ENCODE measurements at places on chromosomes 5 and 9.
A peak's percentile ranks its signal among the peaks of the same experiment; 100 is the strongest.

DNA sequence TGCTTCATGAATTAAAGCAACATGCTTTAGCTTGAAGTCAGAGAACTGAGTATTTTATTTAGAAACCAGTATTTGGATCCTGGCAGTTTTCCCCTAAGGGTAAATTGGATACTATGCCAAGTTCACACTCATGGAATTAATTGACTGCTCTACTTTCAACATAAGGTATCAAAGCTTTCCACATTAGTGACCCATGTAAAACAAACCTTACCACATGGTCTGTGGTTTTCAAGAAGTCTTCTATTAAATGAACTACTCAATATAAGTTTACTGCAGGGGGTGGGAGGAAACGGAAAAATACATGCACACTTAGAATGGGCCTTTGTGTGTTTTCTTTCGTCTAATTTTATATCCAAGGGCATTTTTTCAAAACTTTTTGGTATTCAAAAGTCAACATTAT is 232.0 kb upstream of the FBXL7 start:
- no peak for DNase-seq

DNA sequence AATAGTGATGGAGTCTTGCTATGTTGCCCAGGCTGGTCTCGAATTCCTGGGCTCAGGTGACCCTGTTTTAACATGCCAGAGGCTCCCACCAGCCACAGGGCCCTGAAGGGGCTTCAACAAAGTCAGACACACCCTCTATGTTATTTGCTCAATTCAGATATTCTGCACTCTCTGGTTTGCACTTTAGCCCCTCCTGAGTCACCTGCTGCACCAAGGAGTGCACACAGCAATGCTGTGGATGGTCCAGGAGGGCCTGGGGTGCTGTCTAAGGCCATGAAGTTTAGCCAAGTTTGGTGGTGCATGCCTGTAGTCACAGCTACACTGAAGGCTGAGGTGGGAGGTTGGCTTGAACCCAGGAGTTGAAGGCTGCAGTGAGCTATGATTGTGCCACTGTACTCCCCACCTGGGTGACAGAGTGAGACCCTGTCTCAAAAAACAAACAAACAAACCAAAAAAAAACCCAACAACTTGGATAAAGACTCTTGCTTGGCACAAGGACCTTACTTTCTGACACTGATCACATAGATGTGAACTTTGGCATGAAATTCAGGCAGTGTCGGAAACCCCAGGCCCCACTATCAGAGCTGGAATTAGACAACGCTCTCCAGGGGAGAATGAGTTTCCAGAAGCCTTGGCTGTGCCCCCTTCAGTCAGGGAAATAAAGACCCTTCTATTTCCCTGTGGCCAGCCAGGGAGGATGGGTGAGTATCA is 39.7 kb upstream of the CDKN2AIPNL start:
- DNase-seq: no peak

DNA sequence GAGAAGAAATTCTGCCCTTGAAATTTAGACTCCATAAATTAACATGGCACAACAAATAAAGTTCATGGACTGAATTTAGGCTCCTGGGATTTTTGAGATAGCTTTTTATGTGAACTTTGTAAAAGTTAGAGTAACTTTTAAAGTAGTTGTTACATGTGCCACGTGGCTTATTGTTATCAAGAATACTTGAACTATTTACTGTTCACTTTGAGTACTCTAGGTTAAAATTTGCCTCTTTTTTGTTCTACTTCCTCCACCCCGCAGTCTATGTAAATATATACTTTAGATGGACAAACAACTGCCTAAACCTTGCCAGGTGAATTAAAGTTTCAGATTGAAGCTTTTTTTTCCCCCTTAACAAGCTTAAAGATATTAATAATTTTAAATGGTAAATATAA is 457.9 kb downstream of the RAB3C start:
- DNase-seq: no peak

- DNase-seq: no peak
Measured at GRCh38 chr5:171080186-171080938, 218.5 kb downstream of the RANBP17 start.

GRCh38 chr9:130765137-130766020 is 69.7 kb upstream of the ABL1 start:
- DNase-seq: no peak

DNA sequence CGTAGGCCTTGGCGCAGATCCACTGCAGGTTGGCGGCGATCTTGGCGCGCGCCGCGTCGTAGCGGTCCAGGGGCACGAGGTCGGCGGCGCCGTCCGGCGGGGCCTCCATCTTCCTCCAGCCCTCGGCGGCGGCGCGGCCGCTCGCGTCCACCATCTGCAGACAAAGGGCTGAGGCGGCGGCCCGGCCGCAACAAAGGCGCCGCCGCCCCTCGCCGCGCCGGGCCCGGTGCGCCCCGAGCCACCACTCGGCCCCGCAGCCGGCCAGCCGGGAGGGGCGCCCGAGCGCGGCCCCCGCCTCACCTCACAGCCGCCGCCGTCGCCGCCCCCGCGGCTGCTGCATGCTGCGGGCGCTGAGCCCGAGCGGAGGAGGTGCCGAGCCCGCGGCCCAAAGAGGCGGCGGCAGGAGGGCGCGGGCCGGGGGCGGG is 328 bp downstream of the CAMSAP1 start:
- no peak for DNase-seq

- DNase-seq: peak; percentile 69
Measured at GRCh38 chr5:32589942-32590869, 4.8 kb downstream of the SUB1 start.

GRCh38 chr9:32255026-32255425 is 129.4 kb upstream of the ACO1 start:
- DNase-seq: no peak

DNA sequence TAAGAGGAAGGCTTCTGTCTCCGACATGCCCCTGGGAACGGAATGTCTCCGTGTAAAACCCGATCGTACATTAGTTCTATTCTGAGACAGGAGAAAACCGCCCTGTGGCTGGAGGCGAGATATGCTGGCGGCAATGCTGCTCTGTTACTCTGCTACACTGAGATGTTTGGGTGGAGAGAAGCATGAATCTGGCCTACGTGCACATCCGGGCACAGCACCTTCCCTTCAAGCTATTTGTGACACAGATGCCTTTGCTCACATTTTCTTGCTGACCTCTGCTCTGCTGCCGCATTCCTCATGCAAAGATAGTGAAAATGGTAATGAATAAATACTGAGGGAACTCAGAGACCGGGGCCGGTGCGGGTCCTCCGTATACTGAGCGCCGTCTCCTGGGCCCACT is 2.2 kb upstream of the DPP7 start:
- DNase-seq: no peak

DNA sequence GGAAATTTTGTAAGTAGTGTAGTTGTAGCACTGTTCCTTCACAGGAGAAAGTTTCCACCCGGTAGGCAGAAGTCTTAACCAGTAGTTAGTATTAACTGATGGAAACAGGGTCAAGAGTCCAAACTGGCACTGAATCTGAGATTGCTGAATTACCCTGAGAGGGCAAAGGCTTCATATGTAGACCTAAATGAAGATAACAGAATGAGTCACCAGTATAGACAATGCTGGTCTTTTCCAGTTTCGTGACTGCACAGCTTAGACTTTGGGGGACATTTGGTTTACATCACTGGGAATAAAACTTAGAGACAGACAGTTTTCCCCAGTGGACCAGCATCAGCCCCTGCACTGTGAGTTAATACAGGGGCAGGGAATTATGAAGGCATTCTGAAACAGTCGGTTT is 60.5 kb downstream of the PCSK5 start:
- DNase-seq: no peak

DNA sequence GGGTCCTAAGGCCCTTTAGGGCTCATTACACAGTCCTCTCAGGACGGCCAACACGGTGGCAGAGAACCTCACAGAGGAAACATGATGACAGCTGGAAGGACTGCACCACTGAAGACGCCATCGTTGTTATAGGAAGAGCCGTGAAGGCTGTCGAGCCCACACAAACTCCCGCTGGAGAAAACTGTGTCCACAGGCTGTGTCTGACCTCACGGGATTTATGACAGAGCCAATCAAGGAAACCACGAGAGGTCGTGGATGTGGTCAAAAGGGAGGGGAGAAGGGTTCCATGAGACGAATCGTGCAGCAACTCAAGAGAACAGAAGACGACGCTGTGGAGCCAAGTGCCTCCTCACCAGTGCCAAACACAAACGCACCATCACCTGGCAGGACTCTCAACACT is 12.2 kb downstream of the QSOX2 start:
- DNase-seq: no peak

DNA sequence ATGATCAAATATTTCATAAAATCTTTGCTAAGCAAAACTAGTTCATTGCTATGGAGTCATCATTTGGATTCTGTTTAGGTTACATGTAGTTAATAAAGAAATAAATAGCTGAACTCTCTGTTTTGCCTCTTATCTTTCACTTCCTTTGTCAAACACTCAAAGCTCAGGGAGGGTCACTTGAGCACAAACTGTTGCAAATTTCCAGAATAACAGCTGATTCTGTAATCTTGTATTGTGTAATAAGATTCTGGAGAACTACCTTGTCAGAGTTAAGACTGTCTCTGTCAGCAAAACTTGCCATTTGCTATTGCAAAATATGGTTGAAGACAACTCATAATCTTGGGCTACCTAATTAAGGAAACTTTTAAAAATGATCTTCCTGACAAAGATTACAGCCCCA is 182.0 kb upstream of the MOCS2 start:
- no peak for DNase-seq

DNA sequence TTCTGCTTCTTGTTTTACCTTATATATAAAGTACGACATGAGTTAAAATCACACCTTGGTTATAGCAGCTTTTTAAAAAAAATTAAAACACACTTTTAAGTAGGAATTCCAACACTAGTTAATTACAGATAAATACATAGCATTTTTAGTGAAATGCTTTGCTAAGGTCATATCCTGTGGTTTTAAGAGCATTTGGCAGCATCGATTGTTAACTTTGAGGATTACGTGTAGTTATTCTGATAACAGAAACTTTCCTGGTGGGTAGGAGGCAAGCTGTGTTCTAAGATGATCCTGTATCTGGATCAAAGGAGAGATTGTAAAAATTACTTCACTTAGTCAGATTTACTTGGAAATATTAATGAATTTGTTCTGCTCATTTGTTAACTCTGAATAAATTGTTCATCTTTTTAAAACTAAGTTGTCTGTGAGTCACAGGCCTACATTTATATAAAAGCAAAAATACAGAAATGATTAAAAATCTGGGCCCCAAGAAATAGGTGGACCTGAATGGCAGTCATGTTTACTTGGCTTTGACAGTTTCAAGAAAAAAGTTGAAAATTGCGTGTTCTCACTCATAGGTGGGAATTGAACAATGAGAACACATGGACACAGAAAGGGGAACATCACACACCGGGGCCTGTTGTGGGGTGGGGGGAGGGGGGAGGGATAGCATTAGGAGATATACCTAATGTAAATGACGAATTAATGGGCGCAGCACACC is 58.3 kb downstream of the TRIO start:
- DNase-seq: no peak

DNA sequence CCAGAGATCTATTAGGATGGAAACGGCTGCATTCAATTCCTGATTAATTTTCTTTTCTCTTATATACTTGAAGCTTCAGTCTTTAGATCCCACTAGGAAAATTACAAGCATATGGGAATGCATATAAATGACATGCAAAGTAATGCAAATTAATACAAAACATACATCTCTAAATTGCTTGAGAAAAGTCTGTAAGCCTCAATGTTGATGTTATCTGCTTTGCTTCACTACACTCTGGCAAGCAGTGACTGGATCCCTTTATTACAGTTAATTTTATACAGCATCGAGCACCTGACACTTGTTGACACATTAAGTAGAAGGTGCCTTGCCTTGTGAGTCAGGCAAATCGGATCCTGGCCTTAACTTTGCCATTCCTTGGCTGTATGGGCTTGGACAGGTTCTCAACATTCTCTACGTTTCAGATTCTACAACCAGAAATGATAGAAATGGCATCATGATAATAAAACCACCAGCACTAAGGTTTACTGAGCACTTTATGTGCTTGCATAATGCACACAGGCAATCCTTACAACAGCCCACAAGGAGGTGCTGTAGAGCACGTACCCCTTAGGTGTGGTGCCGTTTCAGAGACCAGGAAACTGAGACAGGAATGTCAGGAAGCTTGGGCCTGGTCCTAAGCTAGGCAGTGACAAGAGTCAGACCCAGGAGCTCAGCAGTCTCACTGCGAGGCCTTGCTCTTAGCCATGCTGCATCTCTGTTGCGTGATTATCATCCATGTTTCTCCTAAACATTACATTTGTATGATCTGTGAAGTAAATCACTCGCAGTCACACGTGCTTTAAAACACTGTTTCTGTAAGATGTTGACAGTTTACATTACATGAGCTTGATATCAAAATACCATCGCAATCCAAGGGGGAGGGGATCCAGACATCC is 2.7 kb downstream of the GCNT4 start:
- peak; percentile 65 for DNase-seq

GRCh38 chr5:132837868-132838267 is 7.4 kb upstream of the SHROOM1 start:
- no peak for DNase-seq

DNA sequence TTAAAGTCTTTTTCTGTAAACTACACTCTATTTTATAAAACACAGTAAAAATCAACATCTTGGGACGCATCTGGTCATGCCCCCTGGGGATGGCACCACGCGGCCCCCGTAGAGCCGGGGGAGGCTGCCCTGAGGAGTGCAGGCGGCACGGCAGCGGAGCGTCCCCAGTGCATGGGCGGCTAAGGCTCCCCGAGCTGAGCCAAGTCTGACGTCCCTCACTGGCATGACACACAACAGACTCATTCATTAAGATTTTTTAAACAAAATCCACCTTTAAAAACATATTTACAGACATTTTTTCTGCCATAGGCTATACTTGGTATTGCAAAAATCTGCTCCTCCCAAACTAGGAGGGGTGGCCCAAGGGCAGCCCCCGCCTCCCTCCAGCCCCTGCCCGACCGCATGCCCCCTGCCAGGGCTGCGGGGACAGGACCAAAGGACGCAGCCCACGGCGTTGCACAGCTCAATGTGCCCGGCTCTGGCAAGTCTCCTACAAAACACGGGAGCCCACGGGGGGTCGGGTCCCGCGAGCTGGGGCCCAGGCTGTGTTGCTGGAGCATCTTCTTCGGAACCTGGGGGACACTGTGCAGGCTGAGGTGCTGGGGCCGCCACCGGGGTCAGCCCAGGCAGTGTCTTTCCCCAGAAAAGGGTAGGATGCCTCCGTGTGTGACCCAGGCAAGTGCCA is 11.8 kb upstream of the SEC16A start:
- DNase-seq: no peak

- DNase-seq: peak; percentile 31
Measured at GRCh38 chr5:140108093-140109017, 5.6 kb upstream of the PURA start.

- no peak for DNase-seq
Measured at GRCh38 chr9:13932528-13933267, 381.2 kb downstream of the NFIB start.

DNA sequence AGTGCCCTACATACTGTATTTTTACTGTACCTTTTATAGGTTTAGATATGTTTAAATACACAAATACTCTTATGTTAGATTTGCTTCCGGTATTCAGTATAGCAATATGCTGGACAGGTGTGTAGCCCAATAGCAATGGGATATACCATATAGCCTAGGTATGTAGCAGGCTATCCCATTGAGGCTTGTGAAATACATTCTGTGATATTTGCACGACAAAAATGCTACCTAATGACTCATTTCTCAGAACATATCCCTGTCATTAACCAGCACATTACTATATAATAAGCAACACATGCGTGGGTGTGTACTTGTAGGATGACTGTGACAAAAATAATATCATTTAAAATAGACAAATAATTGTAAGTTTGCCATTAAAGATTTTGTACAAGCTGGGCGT is 208.8 kb downstream of the MRPS30 start:
- no peak for DNase-seq
